ENCODE measurements at places on chromosomes 16 and 17.

DNA sequence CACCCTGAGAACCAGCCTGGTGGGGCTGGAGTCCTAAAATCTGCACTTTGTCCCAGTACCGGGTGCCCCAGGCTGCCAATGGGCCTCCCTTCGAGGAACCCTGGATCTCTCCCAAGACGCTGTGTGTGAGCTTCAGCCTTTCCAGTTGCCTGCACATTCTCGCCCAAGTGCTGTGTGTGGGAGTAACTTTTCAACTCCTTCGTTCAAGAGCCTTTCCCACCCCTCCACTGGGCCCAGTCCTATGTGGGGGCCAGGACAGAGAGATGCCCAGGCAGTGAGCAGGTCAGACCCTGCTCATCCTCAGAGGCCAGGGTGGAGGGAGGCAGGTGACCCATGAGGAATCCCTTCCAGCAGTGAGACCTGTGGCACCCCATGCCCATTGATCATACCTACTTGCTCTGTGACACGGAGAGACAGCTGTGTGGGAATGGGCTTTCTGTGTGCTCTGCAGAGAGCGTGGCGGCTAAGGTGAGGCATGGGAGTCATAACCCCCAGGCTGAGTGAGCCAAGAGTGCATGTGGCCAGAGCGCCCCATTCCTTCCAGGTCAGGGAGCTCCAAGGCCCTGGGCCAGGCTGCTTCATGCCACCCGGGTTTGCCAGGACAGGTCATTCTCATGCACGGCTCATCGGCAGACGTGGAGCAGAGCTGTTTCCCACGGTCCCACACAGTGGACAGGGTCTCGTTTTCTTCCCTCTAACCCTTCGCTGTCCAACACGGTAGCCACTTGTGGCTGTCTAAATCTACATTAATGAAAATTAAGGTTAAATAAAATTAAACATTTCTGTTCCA lies 154.4 kb downstream of the CLEC16A start:
- no peak for DNase-seq

GRCh38 chr17:15914400-15915170 lies 30.3 kb upstream of the ADORA2B start:
- no peak for DNase-seq

GRCh38 chr17:41910701-41911391 lies 7.9 kb downstream of the ACLY start:
- DNase-seq: no peak

DNA sequence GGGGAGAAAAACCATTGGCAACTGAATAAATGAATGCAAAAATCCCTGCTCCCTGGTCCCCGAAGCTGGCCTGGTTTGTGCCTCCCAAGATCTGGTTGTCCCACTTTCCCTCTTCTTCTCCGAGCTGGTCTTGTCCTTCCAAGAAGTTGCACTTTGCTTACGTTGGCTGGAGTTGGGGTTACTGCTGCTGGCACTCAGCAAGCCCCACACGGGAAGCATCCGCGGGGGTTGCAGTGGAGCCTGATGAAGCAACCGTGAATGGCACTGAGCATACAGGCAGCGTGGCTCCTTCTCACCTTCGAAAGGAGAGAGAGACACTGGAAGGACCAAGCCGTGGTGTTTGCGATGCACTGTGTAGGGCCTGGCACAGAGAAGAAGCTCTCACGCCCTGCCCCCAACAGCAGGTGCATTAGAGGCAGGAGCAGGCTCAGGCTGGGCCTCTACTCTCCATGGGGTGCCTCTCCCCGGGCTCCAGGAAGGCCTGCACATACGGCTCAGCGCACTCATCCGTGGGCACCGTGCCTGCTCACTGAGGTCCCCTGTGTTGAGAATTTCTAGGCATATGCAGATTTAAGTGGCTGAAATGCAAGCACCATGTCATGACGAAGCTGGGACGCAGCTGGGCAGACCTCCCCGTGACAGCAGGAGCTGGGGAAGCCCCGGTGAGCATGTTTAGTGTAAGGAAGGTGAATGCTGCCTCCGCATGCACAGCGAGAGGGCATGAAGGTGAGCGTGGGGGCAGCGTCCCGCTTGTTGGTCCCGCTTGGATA lies 12.1 kb downstream of the CA5A start:
- no peak for DNase-seq

- DNase-seq: no peak
These were observed 2.2 kb downstream of the TIMP2 start for GRCh38 chr17:78922816-78923498.
